ENCODE measurements at places on chromosomes 4 and X.

DNA sequence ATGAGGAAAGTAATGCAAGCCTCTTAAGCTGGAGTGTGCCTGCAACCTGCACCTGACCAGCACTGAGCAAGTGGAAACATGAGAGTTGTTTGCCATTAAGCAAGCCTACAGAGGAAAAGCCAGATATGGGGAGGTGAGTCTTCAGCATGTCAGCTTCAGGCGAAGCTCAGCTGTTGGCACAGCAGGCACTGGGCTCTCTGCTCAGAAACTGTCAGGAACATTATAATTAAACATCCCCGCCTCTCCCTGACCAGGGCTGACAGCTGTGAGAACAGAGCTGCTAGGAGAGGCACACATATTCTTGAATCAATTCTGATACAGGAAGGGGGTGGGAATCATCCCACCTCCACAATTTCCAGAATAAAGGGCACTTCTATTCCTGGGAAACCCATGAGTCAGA lies 19.0 kb upstream of the DCX start:
- DNase-seq, result no peak
- no peak overlapping the region for H3K4me3 ChIP-seq
- no peaks in the 10 kb centered on the region for H3K36me3 ChIP-seq

- no peak for DNase-seq
- H3K27me3 ChIP-seq, result no peaks in the 10 kb centered on the region
- no peak overlapping the region for H3K4me3 ChIP-seq
These were observed 357.8 kb downstream of the MID1IP1 start for GRCh38 chrX:39158801-39159657.

DNA sequence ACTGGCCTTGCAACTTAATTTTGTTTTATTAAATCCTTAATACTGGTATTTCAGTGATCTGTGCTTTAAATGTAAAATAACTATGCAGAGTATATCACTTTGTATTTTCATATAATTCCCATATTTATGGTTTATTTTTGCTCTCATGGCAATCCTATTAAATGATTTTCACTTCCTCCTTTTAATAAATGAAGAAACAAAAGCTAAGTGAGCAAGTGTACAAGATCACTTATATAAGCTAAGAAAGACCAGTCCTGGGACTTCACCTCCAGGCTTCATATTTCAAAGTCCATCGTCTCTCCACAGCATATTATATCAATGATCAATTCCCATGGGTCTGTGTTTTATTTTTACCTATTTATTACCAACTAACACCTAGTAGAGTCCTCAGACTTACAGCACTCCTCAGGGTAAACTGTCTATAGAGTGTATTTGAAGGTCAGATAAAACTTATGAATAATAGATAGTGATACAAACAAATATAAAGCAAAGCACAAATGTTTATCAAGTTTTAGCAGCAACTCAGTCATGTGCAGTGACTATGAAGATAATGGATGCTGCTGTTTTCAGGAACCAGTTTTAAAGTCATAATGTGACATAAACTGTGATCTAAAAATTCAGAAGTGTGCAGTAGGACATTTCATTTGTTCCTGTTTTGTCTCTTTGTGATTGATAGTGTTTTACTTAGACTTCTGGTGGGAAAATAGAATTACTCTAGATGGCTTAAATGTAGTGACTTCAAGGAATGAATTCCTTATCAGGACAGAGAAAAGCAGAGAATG lies 56.8 kb downstream of the ARHGAP24 start:
- H3K36me3 ChIP-seq, result no peaks in the 10 kb centered on the region
- no peaks in the 10 kb centered on the region for H3K27me3 ChIP-seq
- no peak for DNase-seq
- no peaks in the 10 kb centered on the region for H3K4me1 ChIP-seq
- H3K27ac ChIP-seq, result no peak overlapping the region
- no peak overlapping the region for H3K4me3 ChIP-seq

GRCh38 chr4:4344915-4345527 lies 41.9 kb upstream of the NSG1 start:
- H3K27ac ChIP-seq, result no peak overlapping the region
- DNase-seq, result no peak
- no peaks in the 10 kb centered on the region for H3K36me3 ChIP-seq
- no peaks in the 10 kb centered on the region for H3K27me3 ChIP-seq
- no peaks in the 10 kb centered on the region for H3K4me1 ChIP-seq
- no peak overlapping the region for H3K4me3 ChIP-seq

- H3K36me3 ChIP-seq, result no peaks in the 10 kb centered on the region
- no peak for DNase-seq
- H3K4me3 ChIP-seq, result peak overlapping the region; percentile 88
- no peaks in the 10 kb centered on the region for H3K27me3 ChIP-seq
- H3K4me1 ChIP-seq, result peaks cover 70% of the 10 kb centered on the region
These were observed 2.7 kb downstream of the KLF3 start for GRCh38 chr4:38666766-38667084.

DNA sequence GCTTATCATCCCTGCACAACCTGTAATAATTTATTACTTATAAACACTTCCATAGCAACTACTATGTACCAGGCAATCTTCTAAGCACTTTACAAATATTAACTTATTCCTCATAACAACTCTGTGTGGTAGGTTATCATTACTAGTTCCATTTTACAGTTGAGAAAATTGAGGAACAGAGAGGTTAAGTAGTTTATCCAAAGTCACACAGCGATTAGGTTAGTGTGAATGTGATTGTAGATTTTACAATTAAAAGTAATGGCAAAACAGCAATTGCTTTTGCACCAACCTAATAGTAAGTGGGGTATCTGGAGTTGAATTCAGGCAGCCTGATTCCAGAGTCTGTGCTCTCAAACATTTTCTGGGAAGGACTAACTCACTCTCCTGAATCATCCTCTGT lies 348.9 kb downstream of the NKX6-1 start:
- no peak for DNase-seq
- no peak overlapping the region for H3K27ac ChIP-seq
- no peaks in the 10 kb centered on the region for H3K27me3 ChIP-seq
- H3K36me3 ChIP-seq, result no peaks in the 10 kb centered on the region

DNA sequence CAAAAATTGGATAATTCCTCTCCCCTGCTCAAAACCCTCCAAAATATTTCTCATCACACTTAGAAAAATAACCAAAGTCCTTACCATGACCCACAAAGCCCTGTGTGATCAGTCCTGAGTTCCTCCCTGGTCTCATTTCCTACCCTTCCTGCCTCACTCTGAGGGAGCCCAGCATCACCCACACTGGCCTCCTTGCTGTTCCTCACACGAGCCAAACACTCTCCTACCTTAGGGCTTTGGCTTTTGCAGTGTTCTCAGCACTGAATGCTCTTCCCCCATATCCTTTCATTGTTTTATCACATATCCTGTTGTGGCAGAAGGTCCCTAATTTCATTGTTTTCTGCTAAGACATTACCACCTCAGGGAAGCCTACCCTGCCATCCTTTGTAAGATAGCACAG lies 12.2 kb downstream of the MGAT4D start:
- no peaks in the 10 kb centered on the region for H3K27me3 ChIP-seq
- H3K4me1 ChIP-seq, result no peaks in the 10 kb centered on the region
- no peak for DNase-seq
- peaks cover 5% of the 10 kb centered on the region for H3K36me3 ChIP-seq

GRCh38 chr4:77636902-77637301 lies 31.3 kb downstream of the CXCL13 start:
- H3K27ac ChIP-seq, result no peak overlapping the region
- H3K36me3 ChIP-seq, result no peaks in the 10 kb centered on the region
- no peaks in the 10 kb centered on the region for H3K27me3 ChIP-seq
- H3K4me3 ChIP-seq, result no peak overlapping the region
- no peaks in the 10 kb centered on the region for H3K4me1 ChIP-seq

GRCh38 chrX:12052109-12052508 lies 86.2 kb upstream of the FRMPD4 start:
- no peaks in the 10 kb centered on the region for H3K4me1 ChIP-seq
- no peak for DNase-seq
- no peak overlapping the region for H3K4me3 ChIP-seq
- no peak overlapping the region for H3K27ac ChIP-seq
- no peaks in the 10 kb centered on the region for H3K36me3 ChIP-seq

GRCh38 chr4:4672402-4672801 lies 130.6 kb upstream of the STX18 start:
- DNase-seq, result no peak
- H3K27ac ChIP-seq, result no peak overlapping the region
- H3K4me3 ChIP-seq, result no peak overlapping the region
- no peaks in the 10 kb centered on the region for H3K27me3 ChIP-seq
- H3K4me1 ChIP-seq, result peaks cover 2% of the 10 kb centered on the region

DNA sequence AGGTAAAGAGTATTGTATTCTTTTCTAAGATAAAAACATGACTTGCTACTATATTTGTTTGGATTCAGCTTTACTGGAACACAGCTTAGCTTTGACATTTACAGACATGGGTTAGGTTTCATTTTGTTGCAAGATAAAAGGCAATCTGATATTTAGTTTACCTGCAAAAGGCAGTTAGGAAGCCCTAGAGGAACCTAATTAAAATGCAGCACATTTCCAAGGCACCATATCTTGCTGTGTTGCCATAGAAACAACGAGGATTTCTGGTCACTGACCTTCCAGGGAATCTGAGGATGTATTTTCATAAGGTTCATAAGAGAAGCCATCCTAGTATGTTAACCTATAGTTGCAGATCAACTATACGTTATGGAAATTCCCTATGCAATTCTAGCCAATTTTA lies 116.0 kb downstream of the SNCA start:
- no peaks in the 10 kb centered on the region for H3K4me1 ChIP-seq
- H3K27ac ChIP-seq, result no peak overlapping the region
- DNase-seq, result no peak
- H3K36me3 ChIP-seq, result no peaks in the 10 kb centered on the region
- no peak overlapping the region for H3K4me3 ChIP-seq

- no peaks in the 10 kb centered on the region for H3K27me3 ChIP-seq
- DNase-seq, result no peak
- H3K27ac ChIP-seq, result no peak overlapping the region
- no peak overlapping the region for H3K4me3 ChIP-seq
- no peaks in the 10 kb centered on the region for H3K36me3 ChIP-seq
These were observed 3.7 kb downstream of the PPP1R3F start for GRCh38 chrX:49273181-49273727.

- H3K27ac ChIP-seq, result no peak overlapping the region
- no peaks in the 10 kb centered on the region for H3K36me3 ChIP-seq
- H3K27me3 ChIP-seq, result no peaks in the 10 kb centered on the region
These were observed 432.8 kb downstream of the ANKRD50 start for GRCh38 chr4:124279741-124280140.

DNA sequence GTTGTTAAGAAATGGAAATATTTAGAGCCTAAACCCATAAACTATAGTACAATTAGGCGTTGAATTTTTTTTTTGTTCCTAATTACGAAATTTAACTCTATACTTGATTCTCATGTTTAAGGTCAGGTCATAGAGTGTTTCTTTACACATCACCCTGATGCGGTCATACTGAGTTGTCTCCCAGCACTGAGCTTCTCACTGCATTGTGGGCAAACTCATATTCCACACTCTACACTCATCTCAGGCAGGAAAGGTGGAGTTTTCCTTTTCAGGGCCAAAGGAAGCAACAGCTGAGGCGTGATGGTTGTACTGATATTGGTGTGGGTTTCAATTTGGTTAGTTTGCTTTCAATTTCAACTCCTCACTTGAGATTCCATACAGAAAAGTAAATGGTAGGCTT lies 75.4 kb downstream of the FAT4 start:
- H3K4me1 ChIP-seq, result peaks cover 18% of the 10 kb centered on the region
- H3K27me3 ChIP-seq, result no peaks in the 10 kb centered on the region
- DNase-seq, result no peak
- no peak overlapping the region for H3K4me3 ChIP-seq

GRCh38 chr4:101851672-101852071 lies 61.1 kb downstream of the BANK1 start:
- no peaks in the 10 kb centered on the region for H3K27me3 ChIP-seq
- H3K4me3 ChIP-seq, result no peak overlapping the region
- H3K4me1 ChIP-seq, result no peaks in the 10 kb centered on the region
- H3K27ac ChIP-seq, result no peak overlapping the region
- no peaks in the 10 kb centered on the region for H3K36me3 ChIP-seq

GRCh38 chr4:74042681-74043080 lies 4.2 kb upstream of the CXCL3 start:
- H3K36me3 ChIP-seq, result no peaks in the 10 kb centered on the region
- H3K4me3 ChIP-seq, result no peak overlapping the region
- H3K27ac ChIP-seq, result no peak overlapping the region
- no peaks in the 10 kb centered on the region for H3K27me3 ChIP-seq
- H3K4me1 ChIP-seq, result peaks cover 14% of the 10 kb centered on the region

GRCh38 chrX:7987160-7988012 lies 60.2 kb upstream of the PNPLA4 start:
- no peak overlapping the region for H3K27ac ChIP-seq
- no peaks in the 10 kb centered on the region for H3K27me3 ChIP-seq
- no peak overlapping the region for H3K4me3 ChIP-seq
- H3K4me1 ChIP-seq, result no peaks in the 10 kb centered on the region
- no peaks in the 10 kb centered on the region for H3K36me3 ChIP-seq
- DNase-seq, result no peak

DNA sequence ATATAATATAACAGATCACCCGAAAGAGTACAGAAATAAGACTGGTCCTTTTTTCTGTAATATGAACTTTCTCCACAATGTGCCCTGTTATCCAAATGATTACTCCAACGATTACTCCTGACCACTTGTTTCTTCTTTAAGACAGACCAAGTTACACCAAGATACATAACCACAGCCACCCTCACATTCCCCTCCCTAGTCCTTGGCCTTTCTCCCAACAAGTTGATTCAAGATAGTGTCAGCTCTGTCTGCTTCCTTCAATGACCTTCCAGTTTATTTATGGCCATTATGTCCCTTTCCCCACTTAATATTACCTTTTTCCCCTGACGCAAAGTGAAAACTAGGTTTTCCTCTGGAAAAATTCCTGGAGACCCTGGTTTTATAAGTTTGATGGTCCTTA lies 397.2 kb downstream of the FAM47B start:
- H3K27ac ChIP-seq, result no peak overlapping the region
- H3K4me1 ChIP-seq, result no peaks in the 10 kb centered on the region
- no peaks in the 10 kb centered on the region for H3K27me3 ChIP-seq
- no peaks in the 10 kb centered on the region for H3K36me3 ChIP-seq

DNA sequence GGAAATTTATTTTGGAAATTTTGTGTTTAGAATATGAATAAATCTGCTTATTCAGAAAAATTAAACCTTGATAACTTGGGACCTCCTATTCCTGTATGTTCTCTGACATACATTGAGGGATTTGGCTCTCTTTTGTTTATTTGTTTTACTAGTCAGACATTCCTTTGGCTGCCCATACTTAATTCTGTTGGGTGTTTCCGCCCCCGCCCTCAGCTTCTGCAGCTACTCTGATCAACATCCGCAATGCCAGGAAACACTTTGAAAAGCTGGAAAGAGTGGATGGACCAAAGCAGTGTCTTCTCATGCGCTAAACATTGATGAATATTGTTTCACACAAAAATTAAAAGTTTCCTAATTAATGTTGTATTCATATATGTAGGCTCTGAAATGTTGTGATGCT lies 40.5 kb downstream of the RRAGB start:
- no peaks in the 10 kb centered on the region for H3K4me1 ChIP-seq
- no peak for DNase-seq
- no peaks in the 10 kb centered on the region for H3K27me3 ChIP-seq
- no peak overlapping the region for H3K4me3 ChIP-seq

Data from vagina (tissue), 2 donors.